ENCODE measurements at places on chromosomes 6 and 20.

DNA sequence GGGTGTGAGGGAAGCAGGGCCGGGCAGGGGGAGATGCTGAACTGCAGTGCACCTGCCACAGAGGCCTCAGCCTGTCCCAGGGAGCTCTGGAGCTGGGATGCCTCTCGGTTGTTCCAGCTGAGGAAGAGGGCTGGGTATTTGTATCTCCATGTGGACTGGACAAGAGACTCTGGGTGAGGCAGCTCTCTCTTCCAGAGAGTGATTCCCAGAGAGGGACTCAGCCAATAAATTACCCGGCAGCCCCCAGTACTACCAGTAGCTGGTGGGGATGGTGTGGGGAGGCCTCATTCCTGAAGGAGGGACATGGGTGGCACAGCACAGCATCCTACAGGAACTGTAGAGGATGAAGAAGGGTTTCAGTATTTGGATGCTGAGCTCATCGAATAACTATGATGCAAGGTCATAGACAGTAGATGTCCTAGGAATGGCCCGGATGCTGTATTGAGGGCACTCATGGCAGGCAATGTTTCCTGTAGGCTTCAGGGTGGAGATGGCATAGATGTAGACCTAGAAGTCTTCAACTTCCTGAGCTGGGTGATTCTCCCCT, 1.4 kb downstream of the FGD2 start:
- no peak for DNase-seq

- DNase-seq = no peak
These were observed 659.7 kb downstream of the KIF16B start for GRCh38 chr20:15913391-15914025.

DNA sequence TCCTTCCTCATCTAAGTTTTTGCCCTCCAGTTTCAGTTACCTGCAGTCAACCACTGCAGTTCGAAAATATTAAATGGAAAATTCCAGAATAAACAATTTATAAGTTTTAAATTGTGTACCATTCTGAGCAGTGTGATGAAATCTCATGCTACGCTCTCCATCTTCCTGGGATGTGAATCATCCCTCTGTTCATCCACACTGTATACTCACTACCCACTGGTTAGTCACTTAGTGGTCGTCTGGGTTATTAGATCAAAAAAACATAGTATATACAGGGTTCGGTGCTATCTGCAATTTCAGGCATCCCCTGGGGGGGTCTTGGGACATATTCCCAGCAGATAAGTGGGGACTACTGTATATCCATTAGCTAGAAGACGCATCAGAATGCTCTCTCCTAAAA, 151.9 kb upstream of the SLC22A16 start:
- no peak for DNase-seq

GRCh38 chr6:47671777-47672176, 26.6 kb upstream of the ADGRF4 start:
- no peak for DNase-seq

GRCh38 chr20:59604741-59605600, 631 bp downstream of the PHACTR3 start:
- peak; percentile 50 for DNase-seq

- DNase-seq = no peak
These were observed 32.1 kb downstream of the KIAA1755 start for GRCh38 chr20:38228436-38228835.

DNA sequence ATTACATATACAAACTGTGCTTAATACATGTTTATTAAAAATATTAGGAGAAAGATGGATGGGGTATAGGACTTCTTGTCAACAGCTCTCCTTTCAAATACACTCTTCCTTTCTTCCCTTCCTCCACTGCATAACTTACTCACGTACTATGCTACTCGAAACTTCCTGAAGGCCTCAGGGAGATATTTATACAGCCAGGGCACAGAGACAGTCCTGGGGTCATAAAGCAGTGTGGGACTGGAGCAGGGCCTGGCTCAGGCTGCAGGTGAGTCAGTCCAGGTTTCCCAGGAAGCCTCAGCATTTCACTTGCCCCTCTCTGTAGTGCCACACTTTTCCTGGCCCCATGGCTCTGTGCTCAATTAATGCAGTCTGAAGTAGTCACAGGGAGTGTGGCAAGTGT, 157.0 kb downstream of the UBE3D start:
- DNase-seq = no peak
